DMS79 (cell line): ENCODE measurements at places on chromosomes 1 and 21.

GRCh38 chr21:45029298-45029947 is 45.0 kb upstream of the ADARB1 start:
- peak; percentile 36 for DNase-seq

DNA sequence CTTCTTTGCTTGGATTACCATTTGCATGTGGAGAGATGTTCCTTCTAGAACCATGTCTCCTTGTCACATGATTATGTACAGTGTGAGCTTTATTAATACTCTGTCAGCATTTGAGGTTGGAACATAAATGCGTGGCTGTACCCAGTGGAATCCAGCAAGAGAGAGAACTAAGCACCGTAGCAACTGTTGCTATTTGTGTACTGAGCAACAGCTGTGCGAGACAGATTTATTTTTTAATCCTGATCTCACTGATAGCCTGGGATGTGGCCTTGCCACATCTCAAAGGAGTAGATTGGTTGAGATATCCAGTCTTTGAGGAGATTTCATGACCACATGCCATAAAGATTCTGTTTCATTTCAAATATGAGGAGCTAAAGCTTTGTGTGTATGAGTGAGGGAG is 43.4 kb downstream of the KIF1B start:
- no peak for DNase-seq

- no peak for DNase-seq
These were observed 65.5 kb upstream of the DNAH14 start for GRCh38 chr1:224864006-224864405.

DNA sequence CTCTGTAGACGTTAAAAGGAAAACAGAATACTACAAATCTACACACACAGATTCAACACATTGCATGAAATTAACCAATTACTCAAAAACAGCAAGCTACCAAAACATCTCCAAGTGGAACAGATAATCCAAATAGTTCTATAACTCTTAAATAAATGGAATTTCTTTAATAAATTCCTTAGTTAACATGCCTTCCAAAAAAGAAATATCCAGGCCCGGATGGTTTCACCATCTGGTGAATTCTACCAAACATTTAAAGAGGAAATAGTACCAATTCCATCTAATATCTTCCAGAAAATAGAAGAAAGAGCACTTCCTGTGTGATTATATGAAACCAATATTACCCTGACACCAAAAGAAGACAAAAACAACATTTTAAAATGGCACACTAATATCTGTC is 52.8 kb upstream of the COL6A2 start:
- no peak for DNase-seq

DNA sequence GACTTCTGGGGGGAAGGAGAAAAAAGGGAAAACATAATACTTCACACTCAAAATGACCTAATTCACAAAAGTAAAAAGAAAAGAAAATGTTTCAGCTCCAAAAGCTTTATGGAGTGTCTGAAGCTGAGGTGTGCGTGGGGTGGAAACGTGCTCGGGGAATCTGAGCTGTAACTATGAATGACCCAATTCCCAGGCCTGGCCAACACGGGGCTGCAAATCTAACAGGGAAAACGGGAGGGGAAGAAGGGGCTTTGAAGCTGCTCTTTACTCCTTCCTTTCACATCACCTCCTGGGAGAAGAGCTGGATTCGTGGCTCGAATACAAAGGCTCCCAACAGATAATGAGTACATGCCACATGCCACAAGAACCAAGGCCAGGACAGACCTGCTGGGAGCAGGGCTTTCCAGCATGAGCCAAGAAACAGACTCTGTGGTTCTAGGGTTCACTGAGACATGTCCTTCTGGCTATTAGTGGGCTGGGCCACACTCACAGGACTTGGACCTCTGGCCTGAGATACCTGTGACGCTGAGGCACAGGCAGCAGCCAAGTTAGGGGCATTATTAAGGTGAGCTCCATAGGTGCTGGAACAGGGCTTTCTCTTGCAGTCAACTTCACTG is 51.5 kb downstream of the SLC66A1 start:
- DNase-seq, result no peak
